Ovary (tissue), 10 donors: ENCODE measurements at places on chromosomes 16 and 17. TPM values are rescaled to one million over a fixed set of nuclear protein-coding genes. Genes with fewer than 3 reads are reported as not detected.

GRCh38 chr17:57944908-57945307, 10.3 kb downstream of the CUEDC1 start:
- H3K4me1 ChIP-seq, result peaks cover 6% of the 10 kb centered on the region
- no peak overlapping the region for H3K27ac ChIP-seq
- H3K4me3 ChIP-seq, result no peak overlapping the region
- H3K36me3 ChIP-seq, result no peaks in the 10 kb centered on the region

DNA sequence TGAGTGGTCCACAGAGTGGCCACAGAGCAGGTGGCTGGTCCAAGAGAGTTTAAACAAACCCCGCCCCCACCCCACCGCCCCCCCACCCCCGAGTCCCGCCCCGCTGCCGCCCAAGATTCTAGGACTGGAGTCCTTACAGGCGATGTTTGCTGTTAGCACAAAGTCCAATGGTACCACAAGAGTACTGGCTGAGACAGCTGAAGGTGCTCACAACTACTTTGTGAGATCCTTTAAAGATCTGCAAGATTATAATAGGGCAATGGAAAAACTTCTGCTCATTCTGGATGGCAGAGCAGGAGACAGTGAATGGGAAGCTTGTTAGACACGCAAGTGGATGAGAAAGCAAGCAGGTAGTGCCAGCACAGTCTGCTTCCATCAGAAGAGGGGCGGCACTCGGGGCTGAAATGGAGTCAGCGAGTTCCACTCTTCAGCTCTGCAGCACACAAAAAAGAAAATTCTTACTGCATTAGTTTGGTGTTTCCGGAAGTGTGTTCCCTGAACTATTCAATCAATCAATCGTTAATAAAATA, 4.7 kb upstream of the TEKT3 start:
- no peak overlapping the region for H3K27ac ChIP-seq
- no peak for DNase-seq
- no peaks in the 10 kb centered on the region for H3K27me3 ChIP-seq

DNA sequence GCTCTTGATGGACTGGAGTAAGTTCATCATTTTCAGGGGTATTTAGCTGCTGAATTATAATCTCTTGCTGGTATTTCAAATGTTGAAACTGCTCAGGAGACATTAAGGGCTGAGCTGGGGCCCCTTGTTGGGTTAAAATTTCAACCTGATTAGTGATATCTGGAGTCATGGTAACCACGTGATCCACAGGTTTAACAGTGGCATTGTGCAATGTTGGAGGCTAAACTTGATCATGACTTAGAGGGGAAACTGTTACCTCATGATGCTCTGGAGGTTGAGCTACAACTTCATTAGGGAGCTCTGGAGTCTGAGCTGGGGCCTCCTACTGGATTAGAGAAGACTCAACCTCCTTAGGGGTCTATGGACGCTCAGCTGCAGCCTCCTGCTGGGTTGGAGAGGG, 17.2 kb upstream of the MPP2 start:
- no peaks in the 10 kb centered on the region for H3K27me3 ChIP-seq
- H3K36me3 ChIP-seq, result no peaks in the 10 kb centered on the region
- H3K27ac ChIP-seq, result no peak overlapping the region
- no peak overlapping the region for H3K4me3 ChIP-seq
- DNase-seq, result no peak
- H3K4me1 ChIP-seq, result no peaks in the 10 kb centered on the region

DNA sequence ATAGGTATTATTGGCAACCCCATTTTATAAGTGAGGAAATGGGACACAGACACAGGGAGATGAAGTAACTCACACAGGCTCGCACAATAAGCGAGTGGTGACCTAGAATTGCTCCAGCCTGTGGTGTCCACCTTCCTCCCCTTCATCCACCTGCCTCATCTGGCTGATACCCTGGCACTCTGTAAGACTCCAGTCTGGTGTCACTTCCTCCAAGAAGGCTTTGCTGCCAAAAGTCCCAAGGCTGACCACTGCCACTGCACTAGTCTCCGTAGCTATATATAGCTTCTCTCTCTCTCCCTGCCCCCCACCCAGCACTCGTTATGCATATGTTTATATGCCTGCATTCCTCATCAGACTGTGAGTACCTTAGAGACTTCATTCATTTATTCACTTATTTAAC, 66.1 kb upstream of the SREBF1 start:
- H3K36me3 ChIP-seq, result no peaks in the 10 kb centered on the region
- DNase-seq, result no peak
- no peaks in the 10 kb centered on the region for H3K27me3 ChIP-seq
- H3K4me1 ChIP-seq, result peaks cover 13% of the 10 kb centered on the region
- H3K4me3 ChIP-seq, result no peak overlapping the region

Gene GCGR
- total RNA-seq, result not detected

Gene CCL4L2
- 0.42 TPM for total RNA-seq
